ENCODE measurements at places on chromosomes 5 and 9.

DNA sequence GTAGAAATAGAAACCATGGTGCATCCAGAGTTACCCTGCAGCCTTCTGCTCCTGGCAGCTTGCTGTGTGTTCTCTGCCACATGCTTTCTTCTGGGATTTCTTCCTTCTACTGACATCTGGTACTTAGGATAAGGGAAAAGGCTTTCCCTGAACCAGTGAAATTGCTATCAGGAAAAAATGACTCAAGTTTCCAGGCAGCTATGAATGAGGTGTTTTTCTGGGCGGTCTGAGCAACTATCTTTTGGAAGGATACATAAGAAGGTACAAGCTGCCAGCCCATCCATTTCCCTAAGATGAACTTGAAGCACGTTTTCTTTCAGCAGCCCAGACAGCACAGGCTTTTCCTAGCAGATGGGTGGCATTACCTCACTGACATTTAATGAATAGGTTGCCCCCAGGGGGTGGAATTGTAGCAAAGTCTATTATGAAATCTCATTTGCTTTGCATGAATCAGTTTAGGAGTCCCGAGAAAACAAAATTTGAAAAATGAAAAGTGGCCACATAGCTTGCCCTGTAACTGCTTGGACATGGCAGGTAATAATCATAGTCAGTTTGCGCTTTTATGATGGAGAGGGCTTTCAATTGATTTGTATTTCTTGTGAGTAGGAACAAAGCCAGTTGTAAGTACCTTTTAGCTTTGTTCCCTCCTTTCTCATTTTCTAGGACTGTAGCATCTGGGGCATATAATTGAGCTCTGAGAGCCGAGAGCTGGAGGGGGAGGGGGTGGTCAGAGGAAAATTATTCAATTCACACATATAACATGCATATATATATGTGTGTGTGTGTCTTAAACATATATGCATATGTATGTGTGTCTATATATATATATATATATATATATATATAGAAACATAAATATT, 108.5 kb downstream of the C9orf152 start:
- H3K27ac ChIP-seq: peak overlapping the region; percentile 74
- no peaks in the 10 kb centered on the region for H3K27me3 ChIP-seq
- H3K4me3 ChIP-seq: no peak overlapping the region

GRCh38 chr5:33995865-33996264, 11.4 kb upstream of the SLC45A2 start:
- no peak for DNase-seq
- H3K27ac ChIP-seq: no peak overlapping the region
- H3K27me3 ChIP-seq: no peaks in the 10 kb centered on the region
- peaks cover 12% of the 10 kb centered on the region for H3K36me3 ChIP-seq
- peaks cover 2% of the 10 kb centered on the region for H3K4me1 ChIP-seq
- no peak overlapping the region for H3K4me3 ChIP-seq

- H3K4me1 ChIP-seq: peaks cover 2% of the 10 kb centered on the region
- peaks cover 14% of the 10 kb centered on the region for H3K27me3 ChIP-seq
- no peaks in the 10 kb centered on the region for H3K36me3 ChIP-seq
- no peak overlapping the region for H3K27ac ChIP-seq
- DNase-seq: peak; percentile 7
- H3K4me3 ChIP-seq: no peak overlapping the region
Observed at GRCh38 chr9:2859776-2860379, 16.0 kb upstream of the PUM3 start.

DNA sequence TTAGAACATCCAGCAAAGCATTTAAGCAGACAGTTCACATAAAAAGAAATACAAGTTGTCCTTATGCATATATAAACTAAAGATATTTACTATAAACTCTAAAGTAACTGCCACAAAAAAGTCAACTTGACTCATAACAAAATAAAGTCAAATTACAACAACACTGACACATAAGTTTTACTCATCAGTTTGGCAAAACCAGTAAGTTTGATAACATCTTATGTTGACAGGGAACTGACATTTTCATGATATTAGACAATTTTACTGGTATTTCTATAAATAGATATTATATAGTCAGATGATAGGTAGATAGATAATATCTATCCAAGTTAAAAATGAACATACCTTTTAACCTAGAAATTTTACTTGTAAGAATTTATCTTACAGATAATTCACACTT, 9.9 kb upstream of the TSLP start:
- peaks cover 16% of the 10 kb centered on the region for H3K27me3 ChIP-seq
- no peak overlapping the region for H3K27ac ChIP-seq
- peaks cover 2% of the 10 kb centered on the region for H3K36me3 ChIP-seq
- DNase-seq: no peak
- H3K4me3 ChIP-seq: no peak overlapping the region
- no peaks in the 10 kb centered on the region for H3K4me1 ChIP-seq

- no peak overlapping the region for H3K27ac ChIP-seq
- H3K27me3 ChIP-seq: no peaks in the 10 kb centered on the region
- no peak overlapping the region for H3K4me3 ChIP-seq
- H3K36me3 ChIP-seq: peaks cover 40% of the 10 kb centered on the region
- DNase-seq: no peak
Observed at GRCh38 chr5:37323607-37324006, 47.3 kb downstream of the NUP155 start.

GRCh38 chr9:104923289-104923688, 4.7 kb downstream of the ABCA1 start:
- no peaks in the 10 kb centered on the region for H3K27me3 ChIP-seq
- no peak for DNase-seq
- H3K4me1 ChIP-seq: peaks cover 38% of the 10 kb centered on the region
- peaks cover 5% of the 10 kb centered on the region for H3K36me3 ChIP-seq
- peak overlapping the region; percentile 41 for H3K27ac ChIP-seq

- H3K4me1 ChIP-seq: peaks cover 12% of the 10 kb centered on the region
- DNase-seq: no peak
- H3K36me3 ChIP-seq: no peaks in the 10 kb centered on the region
- no peak overlapping the region for H3K27ac ChIP-seq
- no peaks in the 10 kb centered on the region for H3K27me3 ChIP-seq
Observed at GRCh38 chr5:149636191-149636860, 55.0 kb downstream of the ARHGEF37 start.

DNA sequence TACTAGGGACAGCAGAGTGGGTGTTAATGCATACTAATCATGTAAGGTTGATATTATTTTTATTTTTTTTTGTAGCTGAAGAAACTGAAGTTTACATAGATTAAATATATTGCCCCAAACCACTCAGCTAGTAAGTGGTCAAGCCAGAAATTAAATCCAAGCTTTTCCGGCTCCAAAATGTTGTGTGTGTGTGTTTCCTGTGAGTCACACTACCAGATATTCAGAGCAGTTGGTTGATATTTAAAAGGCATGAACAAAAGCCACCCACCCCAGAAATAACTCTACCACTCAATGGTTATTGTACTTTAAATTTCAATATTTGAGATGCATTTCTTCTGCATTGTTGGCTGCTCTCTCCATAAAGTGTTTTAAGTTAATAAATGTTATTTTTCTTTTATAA, 29.5 kb downstream of the KCNN2 start:
- peaks cover 2% of the 10 kb centered on the region for H3K27me3 ChIP-seq
- DNase-seq: no peak
- no peak overlapping the region for H3K4me3 ChIP-seq
- H3K4me1 ChIP-seq: no peaks in the 10 kb centered on the region

- no peaks in the 10 kb centered on the region for H3K27me3 ChIP-seq
- peaks cover 4% of the 10 kb centered on the region for H3K36me3 ChIP-seq
- peaks cover 40% of the 10 kb centered on the region for H3K4me1 ChIP-seq
- H3K27ac ChIP-seq: no peak overlapping the region
- DNase-seq: no peak
Observed at GRCh38 chr9:133943036-133943780, 48.9 kb downstream of the VAV2 start.

DNA sequence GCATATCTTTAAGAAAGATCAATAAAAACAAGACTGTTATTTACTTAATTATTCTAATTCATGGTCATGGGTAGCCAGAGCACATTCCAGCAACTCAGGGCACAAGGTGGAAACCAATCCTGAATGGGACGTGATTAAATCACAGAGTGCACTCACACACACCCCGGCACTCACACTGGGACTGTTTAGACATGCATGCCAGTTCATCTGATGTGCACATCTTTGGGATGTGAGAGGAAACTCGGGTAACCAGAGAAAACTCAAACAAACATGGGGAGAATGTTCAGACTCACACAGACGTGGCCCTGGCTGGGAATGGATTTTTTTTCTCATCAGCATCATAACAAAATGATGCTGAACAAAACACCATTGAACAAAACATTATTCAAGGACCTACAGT, 29.4 kb downstream of the SMAD5 start:
- H3K36me3 ChIP-seq: peaks cover 14% of the 10 kb centered on the region
- peaks cover 7% of the 10 kb centered on the region for H3K4me1 ChIP-seq
- H3K4me3 ChIP-seq: no peak overlapping the region
- H3K27ac ChIP-seq: no peak overlapping the region

GRCh38 chr5:153974813-153975163, 63.9 kb downstream of the FAM114A2 start:
- H3K27me3 ChIP-seq: peaks cover 5% of the 10 kb centered on the region
- no peaks in the 10 kb centered on the region for H3K36me3 ChIP-seq
- no peaks in the 10 kb centered on the region for H3K4me1 ChIP-seq
- H3K27ac ChIP-seq: no peak overlapping the region
- no peak for DNase-seq

DNA sequence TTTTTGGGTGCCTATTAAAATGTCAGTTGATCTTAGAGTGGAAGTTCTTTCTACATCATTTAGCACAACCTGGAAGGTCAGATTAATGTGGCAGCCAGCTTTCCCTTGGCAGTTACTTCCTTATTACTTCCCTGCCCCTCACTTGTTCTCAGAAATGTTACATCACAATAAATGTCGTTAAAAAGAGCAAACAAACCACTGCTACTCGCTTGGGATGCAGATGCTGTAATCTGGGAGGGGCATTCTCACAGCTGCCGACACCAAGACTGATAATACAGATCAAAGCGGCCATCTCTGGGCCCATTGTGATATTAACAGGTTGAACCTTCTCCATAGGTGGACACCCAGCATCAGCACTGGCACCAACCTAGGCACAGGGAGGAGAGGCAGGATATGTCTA, 29.3 kb downstream of the PLAC8L1 start:
- peaks cover 6% of the 10 kb centered on the region for H3K27me3 ChIP-seq
- no peak overlapping the region for H3K27ac ChIP-seq
- H3K4me1 ChIP-seq: peaks cover 6% of the 10 kb centered on the region
- H3K4me3 ChIP-seq: no peak overlapping the region
- no peak for DNase-seq

- no peak overlapping the region for H3K27ac ChIP-seq
- no peak overlapping the region for H3K4me3 ChIP-seq
- DNase-seq: no peak
- no peaks in the 10 kb centered on the region for H3K27me3 ChIP-seq
- H3K36me3 ChIP-seq: no peaks in the 10 kb centered on the region
- no peaks in the 10 kb centered on the region for H3K4me1 ChIP-seq
Observed at GRCh38 chr5:27682600-27682999, 644.2 kb upstream of the CDH9 start.

DNA sequence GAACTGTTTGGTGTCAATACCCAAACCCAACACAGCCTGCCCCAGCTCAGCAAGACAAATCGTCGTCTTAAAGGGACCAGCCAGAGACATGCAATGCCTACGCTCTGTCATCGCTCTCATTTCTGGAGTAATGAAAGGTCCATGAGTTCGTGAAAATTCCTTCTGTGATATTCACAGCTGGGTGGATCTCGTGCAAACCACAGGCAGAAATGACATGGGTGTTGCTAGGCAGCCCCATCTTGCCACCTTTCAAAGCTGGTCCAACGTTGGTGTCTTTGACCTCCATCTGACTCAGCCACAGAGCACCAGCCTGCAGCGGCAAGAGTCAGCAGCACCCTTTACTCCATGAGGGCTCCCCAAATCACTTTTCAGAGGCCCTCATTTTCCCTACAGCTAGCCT, 215.3 kb downstream of the SLIT3 start:
- H3K4me3 ChIP-seq: no peak overlapping the region
- no peak overlapping the region for H3K27ac ChIP-seq
- H3K4me1 ChIP-seq: no peaks in the 10 kb centered on the region
- no peaks in the 10 kb centered on the region for H3K27me3 ChIP-seq
- H3K36me3 ChIP-seq: no peaks in the 10 kb centered on the region
- DNase-seq: no peak

DNA sequence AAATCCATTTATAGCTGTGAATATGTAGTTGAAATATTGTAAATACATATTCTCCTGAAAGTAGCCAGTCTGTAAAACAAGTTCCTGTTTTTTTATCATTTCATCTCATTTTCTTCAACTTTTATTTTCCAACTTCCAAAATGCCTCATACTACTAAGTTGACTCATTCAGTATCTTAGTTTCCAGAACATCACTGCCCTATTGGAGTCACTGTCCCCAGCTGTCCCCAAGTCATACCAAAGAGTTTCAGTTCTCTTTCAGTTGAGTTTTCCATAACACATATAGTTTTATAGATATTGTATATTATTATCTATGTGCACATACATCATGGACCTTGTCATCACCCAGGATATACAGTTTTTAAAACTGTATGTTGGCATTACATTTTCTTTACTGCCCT, 261.7 kb downstream of the CDH12 start:
- H3K4me3 ChIP-seq: no peak overlapping the region
- no peak overlapping the region for H3K27ac ChIP-seq
- no peaks in the 10 kb centered on the region for H3K27me3 ChIP-seq
- H3K4me1 ChIP-seq: no peaks in the 10 kb centered on the region
- H3K36me3 ChIP-seq: no peaks in the 10 kb centered on the region

GRCh38 chr9:21286099-21286498, 19.0 kb downstream of the IFNA5 start:
- no peaks in the 10 kb centered on the region for H3K4me1 ChIP-seq
- H3K27ac ChIP-seq: no peak overlapping the region
- H3K36me3 ChIP-seq: no peaks in the 10 kb centered on the region

DNA sequence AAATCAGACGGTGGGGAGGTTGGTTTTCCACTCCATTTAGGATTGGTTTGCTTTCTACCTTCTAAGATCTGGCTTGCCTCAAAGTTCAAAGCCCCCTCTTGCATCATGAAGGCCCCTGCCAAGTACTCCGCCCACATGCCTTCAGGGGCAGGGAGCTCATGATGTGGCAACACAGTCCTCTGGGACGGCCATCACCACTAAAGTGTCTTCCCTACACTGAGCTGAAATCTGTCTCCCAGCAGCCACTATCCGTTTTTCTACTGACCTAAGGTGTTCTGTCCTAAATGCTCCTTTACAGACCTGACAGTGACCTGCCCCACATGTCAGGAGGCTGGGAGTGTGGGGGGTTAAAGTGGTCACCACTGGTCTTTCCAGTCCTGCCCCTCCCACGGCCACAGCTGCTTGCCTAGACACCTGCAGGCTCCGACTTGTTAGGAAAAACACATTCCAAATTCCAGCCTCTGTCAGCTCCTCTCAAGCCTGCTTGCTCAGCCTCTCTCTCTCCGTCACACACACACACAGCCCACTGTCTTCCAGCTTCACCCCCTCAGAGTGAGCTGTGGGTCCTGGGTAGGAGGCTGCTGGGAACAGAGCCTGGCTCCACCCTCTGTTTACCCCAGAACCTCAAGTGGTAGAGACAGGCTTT, 44.9 kb downstream of the SHB start:
- peaks cover 1% of the 10 kb centered on the region for H3K27me3 ChIP-seq
- H3K36me3 ChIP-seq: no peaks in the 10 kb centered on the region
- no peak overlapping the region for H3K4me3 ChIP-seq
- no peak for DNase-seq

DNA sequence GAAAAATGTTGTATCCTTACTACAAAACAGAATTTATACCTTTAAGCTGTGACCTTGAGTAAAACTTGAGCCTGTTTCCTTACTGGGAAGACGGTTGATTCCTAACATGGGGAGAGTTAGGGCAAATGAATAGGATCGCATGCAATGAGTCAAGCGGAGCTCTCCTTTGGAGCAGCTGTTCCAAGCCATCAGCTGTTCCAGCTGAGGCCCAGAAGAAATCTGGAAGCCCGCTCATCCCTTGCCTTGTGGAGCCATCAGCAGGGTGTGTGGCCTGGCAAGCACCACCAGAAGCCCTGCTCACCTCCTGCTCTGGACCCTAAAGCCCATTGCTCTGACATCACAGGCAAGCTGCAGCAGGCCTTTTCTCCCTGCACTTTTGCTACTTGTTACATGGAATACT, 8.0 kb downstream of the KIAA1191 start:
- no peak overlapping the region for H3K4me3 ChIP-seq
- no peaks in the 10 kb centered on the region for H3K27me3 ChIP-seq
- no peak for DNase-seq
